ENCODE measurements at places on chromosomes 2 and 18.

GRCh38 chr2:205754924-205755321 is 72.6 kb downstream of the NRP2 start:
- no peak for DNase-seq

DNA sequence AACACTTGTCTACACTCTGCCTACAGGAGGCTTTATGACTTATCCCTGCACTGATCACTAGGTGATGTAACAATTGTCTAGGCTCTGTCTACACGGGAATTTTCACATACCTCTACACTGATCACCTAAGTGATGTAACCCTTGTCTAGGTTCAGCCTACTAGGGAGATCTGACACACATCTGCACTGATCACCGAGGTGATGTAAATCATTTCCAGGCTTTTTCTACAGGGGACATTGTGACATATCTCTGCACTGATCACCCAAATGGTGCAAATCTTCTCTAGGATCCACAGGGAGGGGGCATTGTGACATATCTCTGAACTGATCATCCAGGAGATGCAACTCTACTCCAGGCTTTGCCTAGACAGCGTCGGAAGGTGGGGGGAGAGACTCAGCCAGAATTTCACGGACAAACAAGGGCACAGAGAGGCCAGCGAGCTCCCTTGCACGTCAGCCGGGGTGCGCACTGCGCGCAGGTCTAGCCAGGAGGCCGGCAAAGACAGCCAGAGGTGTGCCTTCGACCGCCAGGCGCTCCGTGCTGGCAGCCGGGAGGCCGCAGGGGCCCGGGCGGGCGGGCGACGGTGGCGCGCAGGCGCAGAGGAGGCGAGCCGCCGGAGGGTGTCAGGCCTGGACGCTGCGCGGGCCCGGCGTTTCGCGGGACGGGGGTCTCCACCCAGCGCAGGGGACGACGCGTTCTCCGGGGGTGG is 46.9 kb upstream of the USP14 start:
- no peak for DNase-seq

GRCh38 chr2:763766-764525 is 86.7 kb upstream of the TMEM18 start:
- DNase-seq: no peak

DNA sequence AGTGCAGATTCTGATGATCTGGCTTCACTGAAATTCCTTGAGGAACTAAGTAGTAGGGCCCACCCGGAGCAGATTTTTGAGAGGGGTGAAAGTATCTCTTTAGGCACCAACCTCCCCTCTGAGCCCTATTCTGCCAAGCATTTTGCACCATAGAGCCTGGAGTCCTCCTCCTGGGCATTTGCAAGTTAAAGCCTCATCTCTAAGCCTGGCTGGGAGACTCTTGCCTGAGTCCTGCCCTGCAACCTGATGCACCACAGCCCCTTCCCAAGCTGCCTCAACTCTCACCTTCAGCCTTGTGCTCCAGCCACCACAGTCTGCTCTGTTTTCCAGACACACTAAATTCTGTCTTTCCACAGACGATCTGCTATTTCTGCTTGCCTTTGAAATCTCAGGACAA is 79.6 kb upstream of the PKDCC start:
- DNase-seq: no peak

- no peak for DNase-seq
These were observed 24.4 kb downstream of the SATB2 start for GRCh38 chr2:199433204-199433832.

GRCh38 chr2:105180491-105180972 is 61.0 kb upstream of the GPR45 start:
- DNase-seq: no peak

- DNase-seq: no peak
These were observed 104.3 kb upstream of the LINC00305 start for GRCh38 chr18:64253222-64253621.

- no peak for DNase-seq
These were observed 153.6 kb downstream of the MTCL1 start for GRCh38 chr18:8858888-8859511.

DNA sequence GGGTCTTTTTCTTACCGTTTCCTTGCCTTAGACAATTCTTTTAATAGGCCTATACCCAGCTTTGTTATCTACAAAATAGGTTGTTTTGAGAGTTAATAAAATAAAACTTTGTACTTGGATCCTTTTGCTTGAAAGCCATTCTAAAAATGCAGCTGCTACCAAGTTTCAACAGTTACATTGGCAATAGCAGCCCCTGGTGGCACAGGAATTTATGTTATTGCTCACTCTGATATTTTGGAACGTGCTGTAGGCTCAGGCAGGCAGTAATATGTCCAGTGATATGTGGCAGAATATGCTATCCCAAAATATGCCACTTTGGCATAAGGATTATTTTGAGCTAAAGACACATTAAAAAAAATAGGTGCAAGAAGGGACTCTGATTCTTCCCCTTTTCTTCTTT is 6.7 kb upstream of the COMMD1 start:
- no peak for DNase-seq

GRCh38 chr2:19722531-19722971 is 179.2 kb downstream of the TTC32 start:
- DNase-seq: no peak

DNA sequence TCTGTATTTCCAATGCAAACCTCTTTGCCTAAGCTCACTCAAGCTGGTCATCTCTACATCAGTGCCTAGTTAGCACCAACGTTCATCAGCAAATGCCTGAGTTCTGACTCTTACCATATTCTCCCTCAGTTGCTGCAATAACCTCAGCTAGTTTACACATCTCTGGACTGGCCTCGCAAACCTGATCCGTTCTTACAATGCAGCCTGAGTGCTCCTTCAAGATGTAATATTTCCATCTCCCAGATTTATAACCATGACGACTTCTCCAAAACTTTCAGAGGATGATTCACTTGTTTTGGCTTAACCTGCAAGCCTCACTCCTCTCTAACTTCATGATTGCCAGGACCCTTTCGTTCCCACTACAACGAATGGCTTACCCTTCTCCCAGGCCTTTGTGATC is 69.7 kb downstream of the DIPK1C start:
- DNase-seq: no peak

DNA sequence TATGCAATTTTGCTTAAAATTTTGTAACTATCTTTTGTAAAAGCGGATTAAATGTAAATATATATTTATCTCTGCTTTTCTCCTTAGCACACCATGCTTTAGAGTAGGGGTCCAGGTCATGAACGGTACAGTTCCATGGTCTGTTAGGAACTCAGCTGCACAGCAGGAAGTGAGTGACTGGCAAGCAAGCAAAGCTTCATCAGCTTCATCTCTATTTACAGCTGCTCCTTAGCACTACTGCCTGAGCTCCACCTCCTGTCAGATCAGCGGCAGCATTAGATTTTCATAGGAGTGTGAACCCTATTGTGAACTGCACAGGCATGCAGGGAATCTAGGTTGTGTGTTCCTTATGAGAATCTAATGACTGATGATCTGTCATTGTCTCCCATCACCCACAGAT is 959.0 kb upstream of the SLC39A10 start:
- DNase-seq: no peak

GRCh38 chr2:119721462-119721861 is 38.3 kb upstream of the PTPN4 start:
- DNase-seq: no peak

DNA sequence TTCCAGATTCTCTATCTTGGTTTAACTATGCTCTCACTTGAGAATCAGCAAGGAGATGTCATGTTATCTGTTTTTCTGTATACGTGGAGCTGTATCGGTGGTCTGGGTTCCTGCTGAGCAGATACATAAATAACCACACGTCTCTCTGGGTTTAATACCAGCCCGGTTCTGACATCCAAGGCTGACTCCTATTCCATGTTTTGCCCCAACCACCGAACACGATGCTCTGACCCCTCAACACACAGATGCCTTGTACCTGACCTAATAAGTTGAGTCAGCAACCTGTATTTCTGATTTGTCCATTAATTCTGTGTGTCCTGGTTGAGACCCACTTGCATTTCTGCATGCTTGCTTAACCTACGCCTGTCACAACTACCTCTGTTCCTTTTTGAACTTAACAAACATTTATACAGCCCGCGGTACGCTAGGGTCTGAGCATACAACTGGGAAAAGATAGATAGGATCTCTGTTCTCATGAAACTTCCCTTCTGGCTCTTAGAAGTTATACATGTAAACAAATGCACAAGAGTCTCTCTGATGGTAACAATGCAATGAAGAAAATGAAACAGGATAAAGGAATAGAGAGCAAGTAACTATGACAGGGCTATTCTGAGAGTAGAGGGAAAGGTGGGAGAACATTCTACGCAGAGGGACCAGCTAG is 480.4 kb downstream of the PARD3B start:
- no peak for DNase-seq

DNA sequence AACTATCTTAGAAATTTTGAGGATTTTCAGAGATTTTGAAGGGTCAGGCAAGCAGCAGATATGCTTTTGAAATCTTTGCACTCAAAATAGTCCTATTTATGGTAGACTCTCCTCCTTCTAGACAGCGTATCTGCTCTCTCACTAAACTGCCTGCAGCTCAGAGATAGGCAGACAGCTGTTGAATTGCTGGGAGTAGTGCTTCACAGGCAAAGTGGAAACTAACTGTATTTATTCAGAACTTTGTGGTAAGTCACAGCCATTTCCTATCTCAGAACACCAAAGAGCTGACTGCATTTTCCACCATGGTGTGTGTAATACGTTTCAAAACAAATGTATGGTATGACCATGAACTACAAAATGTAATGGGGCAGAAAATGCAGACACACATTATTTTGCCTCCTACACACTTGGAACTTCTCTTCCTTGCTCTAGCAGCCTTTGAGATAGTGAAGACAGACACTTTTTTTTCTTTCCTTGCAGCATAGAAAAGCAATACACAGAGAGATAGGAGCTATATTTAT is 352.4 kb downstream of the LRP1B start:
- DNase-seq: no peak

GRCh38 chr2:69798909-69799526 is 30.4 kb upstream of the GMCL1 start:
- no peak for DNase-seq

DNA sequence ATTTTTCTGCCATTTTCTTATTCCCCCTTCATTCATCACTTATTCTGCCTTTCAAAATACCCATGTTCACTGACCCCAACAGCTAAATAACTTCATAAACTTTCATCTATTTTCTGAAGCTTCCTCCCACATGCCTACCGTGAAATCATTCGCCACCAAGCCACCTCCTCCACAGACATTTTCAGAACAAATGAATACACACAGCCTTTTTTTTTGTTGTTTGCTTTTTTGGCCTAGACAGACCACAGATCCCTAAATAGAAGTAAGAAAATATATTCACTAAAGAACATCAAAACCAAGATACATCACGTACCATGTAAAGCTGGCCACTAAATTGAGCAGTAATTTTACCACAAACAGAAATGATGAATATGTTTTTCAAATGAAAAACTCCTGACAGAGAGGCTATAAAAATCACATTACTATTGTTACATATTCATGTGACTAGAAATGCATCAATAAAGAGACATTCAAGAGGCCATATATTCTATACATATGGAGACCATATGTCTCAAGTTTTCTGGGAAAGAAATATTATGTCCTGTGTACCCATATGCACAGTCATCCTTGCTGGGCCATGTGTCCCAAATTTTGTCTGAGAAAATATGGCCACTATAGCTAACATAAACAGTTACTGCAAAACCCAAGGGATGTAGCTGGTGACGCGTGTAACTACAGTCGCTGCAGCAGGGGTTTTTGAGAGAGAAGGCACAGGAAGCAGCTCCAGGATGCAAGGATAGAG is 200.3 kb downstream of the FBXO15 start:
- no peak for DNase-seq

- DNase-seq: no peak
These were observed 30.2 kb downstream of the TRAPPC12 start for GRCh38 chr2:3409627-3410170.

DNA sequence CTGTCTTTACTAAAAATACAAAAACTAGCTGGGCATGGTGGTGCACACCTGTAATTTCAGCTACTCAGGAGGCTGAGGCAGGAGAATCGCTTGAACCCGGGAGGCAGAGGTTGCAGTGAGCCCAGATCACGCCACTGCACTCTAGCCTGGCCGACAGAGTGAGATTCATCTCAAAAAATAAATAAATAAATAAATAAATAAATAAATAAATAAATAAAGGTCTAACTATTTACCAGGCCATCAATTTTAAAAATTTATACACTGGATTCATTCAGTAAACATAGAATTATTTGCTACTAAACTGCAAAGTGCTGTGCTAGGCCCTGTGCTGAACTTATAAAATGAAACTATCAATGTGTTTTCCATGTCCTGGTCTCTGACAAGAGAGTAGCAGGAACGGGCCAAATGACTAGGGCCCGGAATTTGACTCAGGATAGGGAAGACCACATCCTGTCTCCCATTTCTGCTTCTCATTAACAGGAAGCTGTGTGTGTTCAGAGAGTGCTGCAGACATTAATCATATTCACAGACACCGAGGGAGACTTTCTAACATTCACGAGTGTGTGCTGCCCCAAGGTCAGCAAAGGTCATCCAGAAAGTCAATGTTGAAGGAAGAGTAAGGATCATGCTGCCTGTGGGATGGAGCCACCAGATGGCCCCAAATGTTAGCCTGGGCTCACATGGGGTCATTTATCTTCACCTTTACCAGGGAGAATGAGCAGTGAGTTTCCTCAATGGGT is 95.8 kb downstream of the SPP2 start:
- no peak for DNase-seq

- DNase-seq: no peak
These were observed 208.2 kb upstream of the CHAC2 start for GRCh38 chr2:53559302-53559966.

DNA sequence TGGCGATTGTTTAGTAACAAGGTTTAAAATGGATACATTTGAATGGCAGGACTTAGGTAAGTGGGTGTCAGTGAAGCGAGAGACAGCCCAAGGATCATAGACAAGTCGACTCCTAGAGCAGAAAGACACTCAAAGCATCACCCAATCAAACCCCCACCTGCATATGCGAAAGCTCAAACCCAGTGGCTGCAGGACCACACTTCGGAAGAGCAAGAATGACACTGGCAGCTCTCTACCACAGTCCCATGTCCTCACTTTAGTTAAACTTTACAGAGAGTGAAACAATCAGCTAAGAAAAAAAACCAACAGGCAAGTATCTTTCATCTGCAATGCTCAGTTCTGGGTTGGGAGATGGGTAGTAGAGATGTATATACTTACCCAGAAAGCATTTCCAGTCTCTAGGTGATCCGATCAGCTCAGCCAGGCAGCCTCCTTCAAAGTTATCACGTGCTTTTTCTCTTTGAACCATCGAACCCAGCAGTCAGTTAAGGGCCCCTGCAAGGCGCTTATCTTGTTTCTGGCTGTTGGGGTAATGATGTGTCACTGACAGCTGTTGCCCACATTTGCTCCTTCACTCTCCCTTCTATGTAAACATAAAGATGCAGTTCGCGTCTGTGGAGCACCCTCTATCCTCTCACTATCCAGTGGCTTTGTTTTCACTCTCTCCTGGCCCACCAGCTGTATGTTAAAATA is 357.5 kb upstream of the ID2 start:
- no peak for DNase-seq

- no peak for DNase-seq
These were observed 15.9 kb upstream of the CCDC85A start for GRCh38 chr2:56167616-56168562.

DNA sequence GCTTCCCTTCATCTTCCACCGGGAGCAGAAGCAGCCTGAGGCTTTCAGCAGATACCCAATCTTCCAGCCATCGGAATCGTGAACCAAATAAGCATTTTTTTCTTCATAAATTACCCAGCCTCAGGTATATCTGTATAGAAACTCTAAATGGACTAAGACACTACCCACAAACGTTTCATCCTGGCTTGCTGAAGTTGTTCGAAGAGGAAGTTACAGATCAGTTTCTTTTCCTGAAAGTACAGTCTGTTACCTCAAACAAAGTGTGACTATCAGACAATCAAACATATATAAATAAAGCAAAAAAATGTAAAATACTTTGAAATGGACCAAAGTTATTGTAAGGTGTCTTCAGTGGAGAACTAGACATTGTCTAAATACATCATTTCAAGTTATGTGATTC is 97.9 kb downstream of the MREG start:
- no peak for DNase-seq
